ENCODE measurements at places on chromosomes 4 and X.

GRCh38 chr4:174218127-174218790 is 65.2 kb downstream of the FBXO8 start:
- DNase-seq = no peak

GRCh38 chrX:103175944-103176753 is 38.8 kb upstream of the BEX4 start:
- peak; percentile 66 for DNase-seq

DNA sequence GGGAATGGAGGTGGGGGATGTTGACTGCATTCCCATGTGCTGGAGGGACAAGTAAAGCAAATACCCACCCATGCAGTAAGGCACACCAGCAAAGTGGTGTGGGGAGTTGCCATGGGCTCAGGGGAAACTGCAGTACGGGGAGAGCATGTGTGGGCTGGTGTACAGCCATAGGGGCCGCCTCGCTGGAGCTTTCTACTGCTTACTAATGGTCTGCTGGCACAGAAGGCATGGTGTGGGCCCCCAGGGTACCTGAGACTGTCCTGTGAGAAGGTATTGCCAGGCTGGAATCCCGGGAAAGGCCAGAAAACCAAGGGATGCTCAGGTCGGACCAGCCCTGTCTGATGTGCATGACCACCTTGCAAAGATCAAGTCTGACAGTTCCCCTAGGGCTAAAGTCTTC is 199.1 kb downstream of the ARHGEF9 start:
- DNase-seq = no peak

DNA sequence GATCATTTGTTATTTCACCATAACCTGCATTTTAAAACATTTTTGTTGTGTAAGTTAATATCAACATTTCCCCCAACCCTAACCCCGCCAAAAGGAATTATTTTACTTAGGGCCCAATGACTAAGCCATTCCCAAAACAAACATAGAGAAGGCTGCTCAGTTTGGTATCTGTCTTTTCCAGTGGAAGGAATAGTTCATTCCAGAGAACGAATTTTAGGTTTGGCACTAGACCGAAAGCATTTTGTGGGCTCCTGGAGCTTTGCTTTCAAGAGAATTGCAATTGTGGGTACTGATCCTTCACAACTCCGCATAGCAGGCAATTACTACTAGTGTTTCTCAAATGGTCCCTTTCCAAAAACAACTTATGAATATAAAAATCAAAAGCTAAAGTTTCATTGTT is 226.7 kb upstream of the MAD2L1 start:
- no peak for DNase-seq

- DNase-seq = no peak
Observed at GRCh38 chr4:68011684-68012083, 48.4 kb upstream of the TMPRSS11A start.

DNA sequence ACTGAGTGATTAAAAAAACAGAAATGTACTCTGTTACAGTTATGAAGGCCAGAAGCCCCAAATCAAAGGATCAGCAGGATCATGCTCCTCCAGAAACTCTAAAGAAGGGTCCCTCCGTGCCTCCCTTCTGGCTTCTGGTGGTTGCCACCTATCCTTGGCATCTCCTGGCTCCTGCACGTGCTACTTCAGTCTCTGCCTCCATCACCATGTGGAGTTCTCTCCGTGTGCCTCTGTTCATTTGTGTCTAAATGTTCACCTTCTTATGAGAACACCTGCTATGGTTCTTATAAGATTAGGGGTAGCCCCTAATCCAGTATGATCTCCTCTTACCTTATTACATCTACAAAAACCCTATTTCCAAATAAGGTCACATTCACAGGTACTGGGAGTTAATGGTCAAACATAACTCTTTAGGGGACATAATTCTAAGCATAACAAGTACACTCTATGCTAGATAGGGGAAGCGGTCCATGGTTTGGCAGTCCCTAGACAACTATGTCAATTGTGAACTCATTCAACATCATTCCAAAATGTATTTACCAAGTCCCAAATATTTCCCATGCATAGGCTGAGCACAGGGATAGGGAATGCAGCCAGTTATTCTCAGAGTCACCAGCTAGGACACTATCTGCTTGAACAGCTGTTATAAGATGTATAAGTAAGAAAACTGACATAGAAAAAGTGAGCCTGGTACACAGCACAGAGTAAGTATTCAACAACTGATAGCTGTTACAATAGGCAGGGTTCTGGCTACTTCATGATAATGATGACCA is 295.5 kb upstream of the BOD1L1 start:
- no peak for DNase-seq

- DNase-seq = no peak
Observed at GRCh38 chr4:185966549-185966948, 102.4 kb upstream of the TLR3 start.

GRCh38 chrX:102580891-102581290 is 18.4 kb upstream of the ARMCX5 start:
- no peak for DNase-seq

DNA sequence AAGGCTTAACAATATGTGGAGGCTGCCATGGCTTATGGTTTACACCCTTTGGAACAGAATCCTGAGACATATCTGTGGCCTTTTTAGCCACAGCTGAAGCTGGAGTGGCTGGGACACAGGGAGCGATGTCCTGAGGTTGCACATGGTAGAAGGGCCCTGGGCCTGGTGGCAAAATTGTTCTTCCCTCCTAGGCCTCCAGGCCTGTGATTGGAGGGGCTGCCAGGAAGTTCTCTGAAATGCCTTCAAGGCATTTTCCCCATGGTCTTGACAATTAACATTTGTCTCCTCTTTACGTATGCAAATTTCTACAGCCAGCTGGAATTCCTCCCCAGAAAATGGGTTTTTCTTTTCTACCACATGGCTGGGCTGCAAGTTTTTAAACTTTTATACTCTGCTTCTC is 39.1 kb upstream of the MAGEA8 start:
- DNase-seq = no peak

DNA sequence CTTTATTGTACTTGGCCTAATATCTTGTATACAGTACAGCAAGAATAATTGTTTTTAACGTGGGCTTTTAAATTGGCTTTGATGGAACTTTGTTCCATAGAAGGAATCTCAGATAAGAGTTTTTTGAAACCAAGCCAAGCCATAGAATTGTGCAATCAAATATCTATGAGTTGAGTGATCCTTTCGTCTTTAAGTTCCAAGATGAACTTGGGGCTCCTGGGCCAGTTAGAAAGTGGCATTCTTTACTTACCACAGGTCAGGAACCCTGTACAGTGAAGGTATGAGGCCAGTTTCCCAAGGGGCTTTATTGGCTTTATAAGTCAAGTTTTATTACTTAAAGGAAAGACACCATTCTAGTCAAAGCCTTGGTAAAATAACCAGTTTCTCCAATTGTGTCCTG is 2104.2 kb downstream of the PCDH7 start:
- DNase-seq = no peak

- DNase-seq = no peak
Observed at GRCh38 chr4:142741995-142742394, 104.1 kb downstream of the INPP4B start.

Measured in NCI-H2081 (cell line).